ENCODE measurements at places on chromosomes 1 and 21.

DNA sequence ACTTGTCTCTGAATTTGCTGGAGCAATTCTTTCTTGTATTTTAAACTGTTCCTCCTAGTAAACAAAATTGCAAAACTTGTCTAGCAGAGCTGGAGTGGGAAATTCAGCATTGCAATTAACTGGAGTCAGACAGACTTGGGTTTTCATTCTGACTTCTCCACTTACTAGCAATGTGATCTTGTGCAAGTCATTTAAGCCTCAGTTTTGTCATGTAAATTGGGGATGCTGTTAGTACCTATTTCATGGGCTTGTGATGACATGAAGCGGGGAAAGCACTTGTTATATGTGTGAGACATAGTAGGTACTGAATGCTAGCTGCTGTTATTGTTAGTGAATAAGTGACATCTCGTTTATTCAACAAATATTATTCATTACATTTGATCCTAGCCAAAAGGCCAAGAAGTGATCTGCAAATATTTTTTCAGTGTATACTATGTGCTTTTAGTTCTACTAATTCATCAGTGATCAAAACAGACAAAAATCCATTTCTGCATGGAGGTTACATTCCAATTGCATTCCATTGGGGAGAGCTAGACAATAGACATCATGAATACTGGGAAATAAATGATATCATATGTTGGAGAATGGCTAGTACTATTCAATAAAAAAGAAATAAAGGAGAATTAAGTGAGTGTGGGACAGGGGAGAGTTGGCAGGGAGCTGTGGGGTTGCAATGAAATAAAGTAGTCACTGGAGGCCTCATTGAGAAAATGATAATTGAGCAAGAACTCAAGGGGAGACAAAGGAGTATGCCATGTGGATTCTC, 47.1 kb downstream of the CACHD1 start:
- DNase-seq, result no peak

GRCh38 chr1:76154206-76154956, 79.8 kb downstream of the ST6GALNAC3 start:
- DNase-seq, result peak; percentile 80

DNA sequence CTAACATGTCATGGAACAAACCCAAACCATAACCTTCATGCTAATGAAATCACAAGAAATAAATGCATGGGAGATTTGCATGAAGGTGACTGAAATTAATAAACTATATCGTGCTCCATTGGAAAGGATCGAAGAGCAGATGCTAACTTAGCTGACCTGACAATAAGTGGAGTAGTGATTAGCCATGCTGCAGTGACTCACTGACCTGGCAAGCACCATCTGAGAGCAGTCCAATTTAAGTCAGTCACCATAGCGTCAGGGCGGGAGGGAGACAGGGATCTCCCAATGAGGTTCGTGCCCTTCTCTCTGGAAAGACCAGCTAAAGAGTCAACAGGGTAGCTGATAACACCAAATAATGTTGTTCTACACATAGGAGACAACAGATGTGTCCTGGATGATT, 21.5 kb downstream of the OLIG2 start:
- DNase-seq, result no peak

GRCh38 chr1:63640633-63641567, 47.7 kb downstream of the PGM1 start:
- DNase-seq, result no peak

DNA sequence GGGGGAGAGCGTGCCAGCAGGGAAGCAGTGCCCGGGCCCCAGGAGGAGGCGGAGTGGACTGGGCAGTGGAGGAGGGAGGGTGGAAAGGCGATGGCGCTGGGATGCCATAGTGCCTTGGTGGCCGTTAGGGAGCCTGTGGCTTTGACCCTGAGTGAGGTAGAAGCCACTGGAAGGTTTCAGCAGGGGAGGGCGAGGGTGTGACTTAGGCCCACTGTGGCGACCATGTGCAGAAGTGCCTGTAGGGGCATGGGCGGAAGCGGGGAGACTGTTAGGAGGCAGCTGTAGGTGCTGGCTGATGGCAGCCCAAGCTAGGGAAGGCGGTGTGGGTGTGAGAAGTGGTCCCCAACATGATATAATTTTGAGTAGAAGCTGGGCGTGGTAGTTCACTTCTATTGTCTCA, 28.2 kb downstream of the LHX4 start:
- DNase-seq, result no peak

GRCh38 chr1:232986527-232986922, 36.1 kb downstream of the NTPCR start:
- DNase-seq, result no peak

GRCh38 chr1:185477638-185478580, 160.9 kb upstream of the IVNS1ABP start:
- DNase-seq, result no peak

DNA sequence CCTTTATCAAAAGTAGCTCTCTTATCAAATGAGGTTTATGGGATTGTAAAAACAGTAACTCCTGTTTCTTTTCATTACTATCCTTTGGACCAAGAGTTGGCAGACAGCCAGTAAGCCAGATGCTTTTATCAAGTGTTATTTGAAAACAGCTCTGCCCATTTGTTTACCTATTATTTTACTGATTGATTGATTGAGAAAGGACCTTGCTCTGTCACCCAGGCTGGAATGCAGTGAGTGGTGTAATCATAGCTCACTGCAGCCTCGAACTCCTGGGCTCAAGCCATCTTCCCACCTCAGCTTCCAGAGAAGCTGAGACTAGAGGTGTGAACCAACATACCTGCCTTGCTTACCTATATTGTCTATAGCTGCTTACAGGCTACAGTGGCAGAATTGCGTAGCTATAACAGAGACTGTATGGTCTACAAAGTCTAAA, 3.6 kb downstream of the PRKAB2 start:
- DNase-seq, result no peak

DNA sequence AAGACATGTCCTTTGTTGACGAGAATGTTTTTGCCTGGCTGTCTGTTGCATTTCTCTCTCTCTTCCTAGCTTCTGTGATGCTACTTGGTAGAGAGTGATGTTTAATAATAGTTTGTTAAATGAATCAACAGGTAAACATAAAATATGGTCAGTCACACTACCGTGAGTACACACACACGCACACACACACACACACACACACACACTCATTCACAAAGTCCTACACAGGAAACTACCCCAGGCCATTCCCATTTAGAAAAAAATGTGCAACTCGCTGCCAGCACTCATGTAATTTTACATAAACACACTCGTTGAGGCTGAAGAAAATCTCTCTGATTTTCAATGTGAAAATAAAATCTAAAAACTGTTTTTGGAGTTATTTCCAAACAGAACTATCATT, 38.7 kb downstream of the RUNX1 start:
- no peak for DNase-seq

DNA sequence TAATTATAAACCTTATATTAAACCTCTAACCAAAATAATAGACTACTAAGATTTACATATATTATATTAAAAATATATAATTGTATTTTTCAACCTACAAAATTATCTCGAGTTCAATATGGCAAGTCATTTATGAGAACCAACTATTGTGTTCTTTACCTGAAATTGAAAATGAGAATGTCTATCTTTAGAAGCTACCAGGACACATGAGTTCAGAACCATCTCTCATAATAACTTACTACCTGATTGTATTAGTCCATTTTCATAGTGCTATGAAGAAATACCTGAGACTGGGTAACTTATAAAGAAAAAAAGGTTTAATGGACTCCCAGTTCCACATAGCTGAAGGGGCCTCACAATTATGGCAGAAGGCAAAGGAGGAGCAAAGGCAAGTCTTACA, 6.8 kb downstream of the HAO2 start:
- no peak for DNase-seq

GRCh38 chr1:97806326-97806725, 114.5 kb downstream of the DPYD start:
- no peak for DNase-seq

DNA sequence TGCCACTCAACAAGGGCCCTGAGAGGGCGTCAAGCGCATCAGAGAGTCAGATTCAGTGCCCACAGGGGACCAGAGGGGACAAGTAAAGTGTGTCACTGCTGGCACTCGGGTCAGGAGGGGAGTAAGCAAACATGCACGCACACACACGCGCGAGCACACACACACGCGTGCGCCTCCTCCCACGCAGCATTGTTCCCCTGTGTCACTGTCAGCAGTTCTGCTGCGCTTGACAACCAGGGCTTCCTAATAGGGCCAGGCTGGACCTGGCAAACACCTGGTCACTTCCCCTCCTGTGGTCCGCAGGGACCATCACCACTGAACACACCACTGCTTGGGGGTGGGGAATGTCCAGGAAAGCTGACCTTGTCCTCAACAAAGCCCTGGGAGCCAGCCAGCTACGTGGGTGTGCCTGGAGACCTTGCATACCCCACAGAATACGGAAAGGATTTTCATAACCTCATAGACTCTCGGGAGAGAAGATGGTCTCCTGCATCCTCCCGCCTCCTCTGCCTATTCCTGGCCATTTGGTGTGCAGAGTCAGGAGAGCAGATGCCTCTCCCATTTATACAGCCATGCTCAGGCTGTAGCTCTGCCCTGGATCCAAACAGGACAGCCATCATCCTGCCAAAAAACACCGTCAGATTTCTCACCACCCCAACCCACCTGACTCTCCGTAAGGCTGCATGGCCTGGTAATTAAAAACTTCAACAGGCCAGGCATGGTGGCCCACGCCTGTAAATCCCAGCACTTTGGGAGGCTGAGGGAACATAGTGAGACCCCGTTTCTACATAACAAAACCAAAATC, 73.2 kb downstream of the SSBP3 start:
- peak; percentile 47 for DNase-seq

DNA sequence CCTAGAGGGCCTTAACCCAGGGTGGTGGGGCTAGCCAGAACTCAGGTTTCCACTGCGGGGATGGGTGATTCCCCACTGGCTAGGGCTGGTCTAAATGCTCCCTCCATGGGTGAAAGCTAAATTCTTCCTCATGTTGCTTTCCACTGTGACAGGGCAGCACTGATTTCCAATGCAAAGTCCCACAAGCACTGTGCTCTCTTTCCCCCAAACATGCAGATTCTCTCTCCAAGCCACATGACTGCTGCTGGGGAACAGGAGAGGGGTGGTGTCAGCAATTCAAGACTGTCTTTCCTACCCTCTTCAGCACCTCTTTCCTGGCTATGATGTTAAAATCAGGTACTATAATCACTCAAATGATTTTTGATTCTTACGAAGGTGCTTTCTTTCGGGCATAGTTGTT, 215.5 kb downstream of the RWDD3 start:
- no peak for DNase-seq

DNA sequence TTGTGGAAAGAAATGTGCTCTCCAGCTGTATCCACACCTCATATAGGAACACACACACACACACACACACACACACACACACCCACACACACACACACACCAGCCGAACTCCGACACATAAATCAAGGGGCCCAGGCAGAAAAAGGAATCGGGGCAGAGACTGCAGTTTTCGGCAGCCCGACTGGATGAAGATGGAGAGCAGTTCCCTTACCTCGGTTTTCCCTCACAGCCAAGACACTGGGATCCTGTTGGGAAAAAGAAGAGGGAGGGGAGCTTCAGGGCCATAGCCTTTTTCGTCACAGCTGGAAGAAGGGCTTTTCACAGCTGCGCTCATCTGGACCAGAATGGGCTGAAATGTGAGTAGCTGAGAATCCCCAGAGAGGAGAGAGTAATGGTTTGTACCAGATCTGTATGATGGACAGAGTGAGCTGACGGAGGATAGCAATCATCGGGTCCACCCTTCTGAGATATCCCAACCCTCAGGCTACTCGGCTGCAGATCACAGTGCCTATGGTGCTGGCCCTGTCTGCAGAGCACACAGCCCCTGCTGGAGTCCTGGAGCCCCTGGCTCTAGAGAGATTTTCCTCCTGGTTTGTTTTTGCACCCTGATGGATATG, 37.7 kb downstream of the PIK3C2B start:
- peak; percentile 90 for DNase-seq

- DNase-seq, result no peak
Observed at GRCh38 chr1:185108321-185108720, 48.4 kb downstream of the TRMT1L start.

DNA sequence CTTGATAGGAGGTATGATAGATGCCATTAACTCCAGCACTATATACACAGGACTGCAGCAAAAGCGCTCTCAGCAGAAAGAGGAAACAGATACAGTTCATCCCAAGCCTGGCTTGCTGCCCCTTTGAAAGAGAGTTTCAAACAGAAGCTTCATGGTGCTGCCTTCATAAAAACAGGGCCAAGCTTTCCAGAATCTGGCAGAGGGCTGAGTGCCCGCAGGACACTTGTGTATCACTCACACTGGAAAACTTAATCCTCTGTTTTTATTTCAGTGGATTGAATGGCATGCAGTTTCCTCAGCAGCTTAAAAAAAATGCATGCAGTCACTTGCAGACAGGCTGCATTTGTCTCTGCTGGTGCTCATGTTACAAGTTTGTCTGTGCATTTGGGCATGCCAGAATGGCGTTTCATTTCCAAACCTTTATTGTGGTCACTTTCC, 40.4 kb downstream of the KCNJ15 start:
- DNase-seq, result peak; percentile 46

GRCh38 chr1:29532751-29533150, 296.4 kb downstream of the PTPRU start:
- DNase-seq, result no peak

- DNase-seq, result peak; percentile 20
Observed at GRCh38 chr1:47676311-47677054, 238.6 kb downstream of the FOXD2 start.

DNA sequence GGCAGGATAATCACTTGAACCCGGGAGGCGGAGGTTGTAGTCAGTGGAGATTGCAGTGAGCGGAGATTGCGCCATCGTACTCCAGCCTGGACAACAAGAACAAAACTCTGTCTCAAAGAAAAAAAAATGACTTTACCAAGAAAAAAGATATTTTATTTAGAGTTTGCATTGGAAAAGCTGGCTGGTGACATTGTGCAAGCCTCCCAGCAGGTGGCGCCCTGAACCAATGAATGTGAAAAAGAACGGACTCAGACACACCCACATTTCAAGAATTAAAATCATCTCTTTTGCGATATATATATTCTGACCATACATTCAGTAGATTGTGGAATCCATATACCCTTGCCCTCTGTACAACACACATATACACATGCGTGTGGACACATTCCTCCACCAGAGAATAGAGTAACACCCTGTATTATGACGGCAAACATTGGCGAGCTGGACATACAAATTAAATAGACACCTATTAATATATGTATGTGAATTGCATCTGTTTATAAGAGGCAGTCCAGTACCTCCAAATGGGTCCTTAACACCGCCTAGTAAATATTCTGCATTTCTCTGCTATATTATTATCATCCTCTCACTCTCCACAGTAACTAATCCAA, 39.0 kb upstream of the CADM3 start:
- DNase-seq, result no peak

DNA sequence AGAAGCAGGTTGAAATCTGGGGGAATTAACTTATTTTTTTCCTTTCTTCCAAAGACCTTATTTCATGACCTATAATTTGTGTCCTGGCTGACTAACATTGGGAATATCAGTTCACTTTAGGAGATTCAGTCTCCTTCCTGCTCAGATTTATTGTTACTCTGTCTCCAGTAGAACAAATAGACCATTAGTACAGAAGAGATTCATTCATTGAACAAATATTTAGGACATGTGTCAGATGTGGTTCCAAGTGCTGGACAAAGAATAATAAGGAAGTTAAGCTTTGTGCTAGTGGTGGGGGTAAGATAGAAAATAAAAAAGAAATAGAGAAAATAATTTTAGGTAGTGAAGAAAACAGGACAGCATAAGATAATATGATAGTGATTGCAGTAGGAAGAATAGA, 20.3 kb downstream of the ZMYM4 start:
- DNase-seq, result no peak
